ENCODE measurements at places on chromosomes 4 and X. TPM values are rescaled to one million over a fixed set of nuclear protein-coding genes. Genes with fewer than 3 reads are reported as not detected.

GPRASP3 gene
- 4.2 TPM for total RNA-seq

DNA sequence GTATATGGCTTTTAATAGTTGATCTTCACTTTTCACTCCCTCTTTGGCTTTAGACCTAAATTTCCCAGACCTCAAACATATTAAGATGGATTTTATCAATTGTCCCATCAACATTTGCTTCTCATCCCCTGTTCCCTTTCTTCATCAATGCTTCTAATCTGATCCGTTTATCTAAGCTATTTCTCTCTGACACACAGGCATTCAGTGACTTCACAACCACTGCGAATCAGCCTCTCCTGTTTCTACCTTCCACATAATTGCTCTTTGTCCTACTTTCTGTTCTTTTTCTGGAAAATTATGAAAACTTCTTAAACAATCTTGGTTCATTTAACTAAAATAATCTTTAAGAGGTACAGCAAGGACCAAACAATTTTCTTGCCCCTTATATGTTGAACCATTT is 115.2 kb downstream of the GLRA3 start:
- no peak for DNase-seq
- H3K27ac ChIP-seq = no peak overlapping the region
- H3K4me1 ChIP-seq = no peaks in the 10 kb centered on the region
- no peaks in the 10 kb centered on the region for H3K27me3 ChIP-seq

- peaks cover 6% of the 10 kb centered on the region for H3K4me1 ChIP-seq
- no peak for DNase-seq
- no peaks in the 10 kb centered on the region for H3K36me3 ChIP-seq
- H3K27me3 ChIP-seq = no peaks in the 10 kb centered on the region
- peak overlapping the region; percentile 80 for H3K4me3 ChIP-seq
These were observed 1.4 kb downstream of the INTU start for GRCh38 chr4:127634181-127634580.

GRCh38 chr4:159443975-159444374 is 341.1 kb downstream of the RAPGEF2 start:
- H3K4me1 ChIP-seq = peaks cover 10% of the 10 kb centered on the region
- no peak overlapping the region for H3K27ac ChIP-seq
- no peak overlapping the region for H3K4me3 ChIP-seq
- H3K27me3 ChIP-seq = no peaks in the 10 kb centered on the region

DCAF8L2 gene
- not detected for total RNA-seq

ZIC3 gene
- not detected for total RNA-seq

DNA sequence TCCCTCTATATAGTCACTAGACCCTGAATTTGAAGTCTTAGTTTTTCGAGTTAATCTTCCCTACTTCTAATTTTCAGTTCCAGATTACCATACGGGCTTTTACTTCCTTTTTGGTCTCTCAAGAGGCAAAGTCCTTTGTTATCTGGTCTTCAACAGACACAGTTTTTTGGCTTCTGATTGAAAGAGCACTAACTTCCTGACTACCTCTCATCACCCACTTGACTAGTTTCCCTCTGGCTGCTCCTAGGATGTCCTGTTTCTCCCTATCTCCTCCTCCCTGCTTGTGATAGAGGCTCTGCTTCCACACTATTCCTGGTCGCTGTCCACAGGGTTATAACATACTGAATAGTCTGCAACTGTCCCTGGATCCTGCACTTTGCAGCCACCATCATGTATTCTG is 16.7 kb upstream of the WDR44 start:
- DNase-seq = no peak
- H3K4me3 ChIP-seq = no peak overlapping the region
- H3K36me3 ChIP-seq = no peaks in the 10 kb centered on the region

- no peaks in the 10 kb centered on the region for H3K27me3 ChIP-seq
- H3K4me1 ChIP-seq = peaks cover 5% of the 10 kb centered on the region
- DNase-seq = no peak
- no peaks in the 10 kb centered on the region for H3K36me3 ChIP-seq
These were observed 102.9 kb upstream of the LRPAP1 start for GRCh38 chr4:3634894-3635820.

DNA sequence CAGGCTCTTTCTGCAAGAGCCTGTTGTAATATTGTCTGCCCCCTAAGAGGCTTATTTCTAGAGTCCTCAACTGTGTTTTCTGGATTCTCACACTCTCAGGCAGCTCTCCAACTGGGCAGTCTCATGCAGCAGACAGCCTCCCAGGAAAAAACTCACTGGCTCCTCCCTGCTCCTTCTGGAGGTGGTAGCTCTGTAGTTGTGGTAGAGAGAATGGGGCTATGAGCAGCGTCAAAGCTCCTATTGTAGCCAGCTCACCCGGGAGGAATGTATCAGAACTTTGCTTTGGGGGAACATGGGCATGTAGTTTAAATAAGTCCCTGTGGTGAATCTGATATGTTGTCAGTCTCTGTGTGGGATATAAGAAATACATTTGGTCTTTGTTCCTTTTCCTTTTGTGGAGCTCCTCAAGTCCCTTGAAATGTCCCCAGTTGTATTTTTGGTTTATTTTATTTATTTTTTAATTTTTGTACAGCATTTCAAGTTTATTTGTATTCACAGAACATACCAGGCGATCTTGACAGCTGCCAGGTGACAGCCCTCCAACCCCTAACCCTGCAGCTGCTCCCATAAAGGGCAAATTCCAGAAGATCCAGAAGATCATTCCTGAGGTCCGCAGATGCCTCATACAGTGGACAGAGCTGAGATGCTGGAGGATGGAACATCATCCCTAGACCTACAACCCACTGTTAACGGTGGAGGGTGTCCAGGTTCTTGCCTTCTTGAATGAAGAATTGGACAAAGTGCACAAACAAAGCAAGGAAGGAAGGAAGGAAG is 45.7 kb downstream of the TRIM61 start:
- no peaks in the 10 kb centered on the region for H3K27me3 ChIP-seq
- no peak overlapping the region for H3K27ac ChIP-seq
- no peak overlapping the region for H3K4me3 ChIP-seq
- H3K4me1 ChIP-seq = no peaks in the 10 kb centered on the region
- no peak for DNase-seq

DNA sequence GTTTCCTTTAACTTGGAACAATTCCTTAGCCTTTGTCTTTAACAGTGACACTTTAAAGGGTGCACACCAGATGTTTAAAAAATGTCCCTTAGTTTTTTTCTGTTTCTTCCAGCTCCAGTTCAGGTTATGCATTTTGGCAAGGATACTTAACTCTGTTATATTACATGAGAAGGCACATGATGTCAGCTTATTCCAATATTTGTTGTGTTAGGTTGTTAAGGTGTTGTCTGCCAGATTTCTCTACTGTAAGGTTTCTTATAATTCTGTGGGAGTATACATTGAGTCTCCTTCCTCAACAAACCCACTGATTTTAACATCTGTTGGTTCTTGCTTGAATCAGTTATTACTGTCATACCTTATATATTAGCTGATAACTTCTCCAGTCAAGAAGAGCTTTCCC is 33.3 kb downstream of the REST start:
- DNase-seq = no peak
- no peak overlapping the region for H3K27ac ChIP-seq
- no peaks in the 10 kb centered on the region for H3K27me3 ChIP-seq
- no peak overlapping the region for H3K4me3 ChIP-seq
- peaks cover 7% of the 10 kb centered on the region for H3K4me1 ChIP-seq

DNA sequence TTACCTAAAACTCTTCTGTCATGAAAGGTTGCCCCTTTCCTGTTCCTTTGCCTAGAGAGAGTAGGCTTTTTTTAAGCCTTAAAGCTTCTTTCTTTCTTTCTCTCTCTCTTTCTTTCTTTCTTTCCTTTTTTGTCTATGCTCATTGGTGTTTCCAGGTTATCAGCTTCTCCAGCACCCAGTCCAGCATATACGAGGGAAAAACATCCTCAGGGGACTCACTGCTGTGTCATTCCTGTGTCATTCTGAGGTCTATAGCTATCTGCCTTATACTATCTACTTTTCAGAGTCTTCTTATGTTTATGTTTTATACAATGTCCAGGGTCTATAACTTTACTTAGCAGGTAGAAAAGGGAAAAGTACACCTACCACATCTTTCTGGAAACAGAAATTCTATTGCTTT is 10.5 kb upstream of the USP27X start:
- no peak overlapping the region for H3K27ac ChIP-seq
- no peaks in the 10 kb centered on the region for H3K36me3 ChIP-seq
- H3K4me1 ChIP-seq = no peaks in the 10 kb centered on the region
- no peak overlapping the region for H3K4me3 ChIP-seq
- H3K27me3 ChIP-seq = no peaks in the 10 kb centered on the region

DNA sequence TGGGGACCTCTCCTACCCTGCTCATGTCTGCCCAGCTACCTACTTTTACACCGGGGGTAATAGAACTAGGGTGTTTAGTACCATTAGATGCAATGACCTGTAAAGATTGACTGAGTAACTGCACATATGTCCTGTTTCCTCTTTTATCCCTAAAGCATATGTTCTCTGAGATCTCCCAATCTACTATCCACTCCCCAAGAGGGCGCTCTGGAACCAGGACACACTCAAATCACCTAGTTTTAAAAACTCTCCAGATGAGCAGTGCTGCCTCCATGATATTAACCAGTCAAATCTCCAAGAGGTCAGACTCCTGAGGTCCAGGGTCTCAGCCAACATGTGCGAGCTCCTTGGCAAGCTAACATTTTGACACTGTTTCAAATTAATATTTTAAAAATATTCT is 87.0 kb upstream of the TSPAN5 start:
- H3K4me3 ChIP-seq = no peak overlapping the region
- no peaks in the 10 kb centered on the region for H3K4me1 ChIP-seq
- no peaks in the 10 kb centered on the region for H3K27me3 ChIP-seq
- DNase-seq = no peak

DNA sequence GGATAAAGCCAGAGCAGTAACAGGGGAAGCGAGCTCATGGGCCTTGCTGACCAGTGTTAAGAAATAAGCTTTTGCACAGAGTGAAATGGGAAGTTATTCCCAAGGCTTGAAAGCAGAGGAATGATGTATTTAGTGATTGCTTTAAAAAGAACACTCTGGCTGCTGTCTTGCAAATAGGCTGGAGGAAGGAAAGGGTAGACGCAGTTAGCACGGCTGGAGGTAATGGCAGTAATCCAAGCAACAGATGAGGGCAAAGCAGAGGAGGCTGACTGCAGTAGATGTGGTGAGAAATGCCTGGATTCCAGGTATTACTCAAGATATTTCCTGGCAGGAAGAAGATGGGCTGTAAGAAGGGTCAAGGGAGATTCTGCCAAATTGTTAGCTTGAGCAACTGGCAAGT is 1342.3 kb upstream of the AGA start:
- H3K27ac ChIP-seq = no peak overlapping the region
- H3K4me3 ChIP-seq = no peak overlapping the region
- no peak for DNase-seq
- H3K36me3 ChIP-seq = no peaks in the 10 kb centered on the region

DNA sequence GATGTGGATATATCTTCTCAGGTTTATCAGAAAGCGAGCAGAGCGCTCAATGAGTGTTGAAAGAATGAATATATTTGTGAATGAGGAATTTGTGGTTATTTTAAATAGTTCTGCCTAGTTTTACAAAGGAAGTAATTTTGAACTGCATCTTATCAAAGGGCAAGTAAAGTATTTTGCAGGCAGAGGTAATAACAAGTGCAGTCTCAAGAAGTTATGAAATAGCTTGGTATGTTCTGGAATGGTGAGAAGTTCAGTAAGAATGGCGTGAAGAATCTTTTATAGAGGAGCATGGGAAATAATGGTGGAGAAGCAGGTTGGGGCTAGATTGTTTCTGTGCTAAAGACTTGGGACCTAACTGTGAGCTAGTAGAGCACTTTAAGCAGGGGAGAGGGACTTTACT is 10.9 kb downstream of the TMA16 start:
- no peaks in the 10 kb centered on the region for H3K36me3 ChIP-seq

DNA sequence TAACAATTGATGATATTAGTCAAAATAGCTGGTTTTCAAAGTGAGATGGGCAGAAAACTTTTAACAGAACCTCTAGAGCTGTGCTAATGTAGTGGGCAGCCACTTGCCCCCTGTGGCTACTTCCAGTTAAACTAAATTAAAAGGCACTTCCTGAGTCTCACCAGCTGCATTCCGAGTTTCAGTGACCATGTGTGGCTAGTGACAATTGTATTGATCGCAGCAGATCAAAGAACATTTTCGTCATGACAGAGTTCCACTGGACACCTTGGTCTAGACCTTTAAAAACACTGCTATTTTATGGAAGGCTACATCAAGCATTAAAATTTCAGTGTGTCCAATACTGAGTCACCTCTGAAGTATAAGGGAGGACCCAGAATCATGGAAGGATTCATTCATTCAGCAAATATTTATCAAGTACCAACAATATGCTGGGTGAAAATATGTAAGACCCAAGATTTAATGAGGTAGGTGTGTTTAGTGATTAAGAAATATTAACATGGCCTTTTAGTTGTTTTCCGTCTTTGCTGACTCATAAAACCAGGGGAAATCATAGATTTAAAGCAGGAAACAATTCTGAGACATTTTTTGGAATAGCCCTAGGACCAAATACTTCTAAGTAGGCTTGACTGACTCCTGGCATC is 5.1 kb upstream of the FAT1 start:
- no peaks in the 10 kb centered on the region for H3K36me3 ChIP-seq
- no peak overlapping the region for H3K4me3 ChIP-seq
- H3K4me1 ChIP-seq = peaks cover 14% of the 10 kb centered on the region
- no peaks in the 10 kb centered on the region for H3K27me3 ChIP-seq
- DNase-seq = no peak
- H3K27ac ChIP-seq = no peak overlapping the region

GPR50 gene
- total RNA-seq = not detected

JCHAIN gene
- 1.6 TPM for total RNA-seq

GRCh38 chr4:149751174-149751573 is 64.5 kb downstream of the IQCM start:
- H3K36me3 ChIP-seq = no peaks in the 10 kb centered on the region
- H3K4me1 ChIP-seq = no peaks in the 10 kb centered on the region
- no peaks in the 10 kb centered on the region for H3K27me3 ChIP-seq
- no peak for DNase-seq
- no peak overlapping the region for H3K27ac ChIP-seq

TMEM165 gene
- total RNA-seq = 185 TPM

GRCh38 chr4:142581881-142582280 is 264.2 kb downstream of the INPP4B start:
- no peak for DNase-seq
- no peak overlapping the region for H3K4me3 ChIP-seq
- H3K27ac ChIP-seq = no peak overlapping the region
- no peaks in the 10 kb centered on the region for H3K4me1 ChIP-seq

USP46 gene
- 15.5 TPM for total RNA-seq

DNA sequence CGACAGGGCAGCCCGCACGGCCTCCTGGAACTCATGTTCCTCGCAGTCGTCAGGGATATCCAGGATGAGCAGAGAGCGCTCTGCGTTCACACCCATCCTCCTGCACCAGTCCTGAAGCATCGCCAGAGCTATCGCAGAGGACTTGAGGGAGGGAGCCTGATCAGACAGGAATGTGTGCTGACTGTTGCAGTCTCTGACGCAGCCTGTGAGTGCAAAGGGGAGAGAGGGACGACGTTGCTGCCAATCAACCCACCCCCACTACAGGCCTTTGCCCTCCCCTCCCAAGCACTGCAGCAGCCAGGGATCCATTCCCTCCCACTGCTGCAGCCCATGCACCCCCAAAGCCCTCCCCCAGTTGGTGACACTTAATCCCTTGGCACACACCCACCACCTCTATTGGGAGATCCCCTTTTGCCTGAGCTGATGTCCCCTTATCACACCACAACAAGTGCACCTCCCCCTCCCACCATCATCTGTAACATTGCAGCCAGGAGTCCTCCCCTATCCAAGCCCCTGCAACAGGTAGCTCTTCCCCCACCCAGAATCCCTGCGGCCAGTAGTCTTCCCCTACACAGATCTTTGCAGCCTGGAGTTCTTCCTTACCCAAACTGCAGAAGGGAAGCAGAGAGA is 897 bp downstream of the PNMA6F start:
- H3K4me3 ChIP-seq = no peak overlapping the region
- no peaks in the 10 kb centered on the region for H3K36me3 ChIP-seq
- H3K27me3 ChIP-seq = no peaks in the 10 kb centered on the region
- no peak overlapping the region for H3K27ac ChIP-seq

- H3K4me3 ChIP-seq = no peak overlapping the region
- no peaks in the 10 kb centered on the region for H3K36me3 ChIP-seq
These were observed 25.3 kb downstream of the TSC22D3 start for GRCh38 chrX:107750263-107750662.

ZBTB49 gene
- 10.2 TPM for total RNA-seq

ARMCX4 gene
- 13.4 TPM for total RNA-seq

Data from thoracic aorta (tissue), 2 donors.